ENCODE measurements at places on chromosomes 1 and 21. TPM values are rescaled to one million over a fixed set of nuclear protein-coding genes. Genes with fewer than 3 reads are reported as not detected.

NCF2 gene
- total RNA-seq, result 14.7 TPM

- no peaks in the 10 kb centered on the region for H3K27me3 ChIP-seq
- H3K27ac ChIP-seq, result no peak overlapping the region
- no peak for DNase-seq
Observed at GRCh38 chr1:79325705-79326104, 319.2 kb upstream of the ADGRL4 start.

DNA sequence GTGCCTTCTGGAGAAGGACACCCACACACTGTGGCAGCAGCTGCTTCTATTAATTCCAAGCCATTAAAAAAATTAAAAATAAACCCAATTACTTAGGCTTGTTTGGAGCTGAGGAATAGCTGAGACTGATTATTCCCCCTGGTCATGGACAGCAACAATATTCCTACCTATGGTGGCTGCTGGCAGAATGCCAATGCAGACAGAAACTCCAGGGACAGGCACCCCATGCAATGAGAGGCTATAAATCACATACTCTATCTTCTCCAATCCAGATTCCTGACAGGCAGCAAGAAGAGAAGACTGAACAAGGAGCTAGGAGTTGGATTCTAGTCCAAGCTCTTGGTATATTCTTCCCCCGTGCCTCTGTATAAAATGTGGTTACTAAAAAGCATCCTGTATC, 275.4 kb upstream of the BEND5 start:
- no peaks in the 10 kb centered on the region for H3K27me3 ChIP-seq
- no peaks in the 10 kb centered on the region for H3K36me3 ChIP-seq
- no peak overlapping the region for H3K4me3 ChIP-seq
- no peak for DNase-seq
- no peak overlapping the region for H3K27ac ChIP-seq

OR2W3 gene
- 6.6 TPM for total RNA-seq

GRCh38 chr1:184113251-184113650, 61.7 kb downstream of the TSEN15 start:
- no peak overlapping the region for H3K4me3 ChIP-seq
- no peaks in the 10 kb centered on the region for H3K36me3 ChIP-seq
- H3K27ac ChIP-seq, result no peak overlapping the region
- no peaks in the 10 kb centered on the region for H3K27me3 ChIP-seq
- no peak for DNase-seq

ANXA9 gene
- total RNA-seq, result 0.15 TPM

- H3K4me1 ChIP-seq, result peaks cover 17% of the 10 kb centered on the region
- H3K27ac ChIP-seq, result peak overlapping the region; percentile 88
- DNase-seq, result no peak
- peaks cover 9% of the 10 kb centered on the region for H3K27me3 ChIP-seq
- H3K4me3 ChIP-seq, result no peak overlapping the region
Observed at GRCh38 chr1:111733183-111733991, 5.8 kb downstream of the INKA2 start.

RAP1GAP gene
- 0.07 TPM for total RNA-seq

ATP6V1G3 gene
- total RNA-seq, result not detected

DNA sequence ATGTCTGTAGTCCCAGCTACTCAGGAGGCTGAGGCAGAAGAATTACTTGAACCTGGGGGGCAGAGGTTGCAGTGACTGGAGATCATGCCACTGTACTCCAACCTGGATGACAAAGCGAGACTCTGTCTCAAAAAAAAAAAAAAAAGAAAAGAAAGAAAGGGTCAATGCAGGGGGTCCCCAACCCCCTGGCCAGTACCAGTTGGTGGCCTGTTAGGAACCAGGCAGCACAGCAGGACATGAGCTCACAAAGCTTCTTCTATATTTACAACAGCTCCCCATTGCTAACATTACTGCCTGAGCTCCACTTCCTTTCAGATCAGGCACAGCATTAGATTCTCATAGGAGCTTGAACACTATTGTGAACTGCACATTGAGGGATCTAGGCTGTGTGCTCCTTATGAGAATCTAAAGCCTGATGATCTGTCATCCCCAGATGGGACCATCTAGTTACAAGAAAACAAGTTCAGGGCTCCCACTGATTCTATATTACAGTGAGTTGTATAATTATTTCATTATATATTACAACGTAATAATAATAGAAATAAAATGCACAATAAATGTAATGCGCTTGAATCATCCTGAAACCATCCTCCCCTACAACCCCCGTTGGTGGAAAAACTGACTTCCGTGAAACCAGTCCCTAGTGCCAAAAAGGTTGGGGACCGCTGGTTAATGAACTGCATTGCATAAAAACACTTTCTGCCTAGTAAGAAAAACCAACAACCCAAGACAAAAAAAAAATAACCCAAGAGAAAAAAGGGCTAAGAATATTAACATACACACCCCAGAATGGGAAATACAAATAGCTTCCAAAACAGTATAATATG, 2.8 kb downstream of the ZBTB8OS start:
- peak overlapping the region; percentile 76 for H3K4me3 ChIP-seq
- no peaks in the 10 kb centered on the region for H3K27me3 ChIP-seq
- H3K36me3 ChIP-seq, result no peaks in the 10 kb centered on the region
- DNase-seq, result no peak

CCDC24 gene
- total RNA-seq, result 1.4 TPM

- peaks cover 8% of the 10 kb centered on the region for H3K4me1 ChIP-seq
- peak overlapping the region; percentile 72 for H3K27ac ChIP-seq
- no peaks in the 10 kb centered on the region for H3K27me3 ChIP-seq
- no peak for DNase-seq
Observed at GRCh38 chr1:225155555-225155954, 226.1 kb downstream of the DNAH14 start.

GRCh38 chr1:17149771-17150170, 30.5 kb upstream of the PADI2 start:
- H3K4me3 ChIP-seq, result no peak overlapping the region
- H3K4me1 ChIP-seq, result no peaks in the 10 kb centered on the region
- H3K36me3 ChIP-seq, result no peaks in the 10 kb centered on the region

DNA sequence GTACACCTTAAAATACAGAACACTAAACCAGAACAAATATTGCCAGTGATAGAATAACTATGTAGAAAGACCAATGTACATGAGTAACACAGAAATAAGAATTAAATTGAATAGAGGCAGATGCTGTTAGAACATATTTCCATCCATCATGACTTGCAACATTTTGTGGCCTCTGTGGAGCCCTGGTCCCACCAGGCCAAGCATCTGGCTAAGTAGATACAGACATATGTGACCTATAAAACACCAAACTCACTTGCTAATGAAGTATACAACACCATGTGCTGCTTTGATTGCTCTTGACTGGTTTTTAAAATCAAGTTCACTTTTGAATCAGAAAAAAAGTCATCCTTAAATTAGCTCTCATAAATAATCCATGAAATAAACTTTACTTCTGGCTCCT, 20.5 kb downstream of the SLC19A2 start:
- H3K27me3 ChIP-seq, result peaks cover 7% of the 10 kb centered on the region
- H3K27ac ChIP-seq, result no peak overlapping the region
- peaks cover under 1% of the 10 kb centered on the region for H3K4me1 ChIP-seq

IFNLR1 gene
- 1.3 TPM for total RNA-seq

DNA sequence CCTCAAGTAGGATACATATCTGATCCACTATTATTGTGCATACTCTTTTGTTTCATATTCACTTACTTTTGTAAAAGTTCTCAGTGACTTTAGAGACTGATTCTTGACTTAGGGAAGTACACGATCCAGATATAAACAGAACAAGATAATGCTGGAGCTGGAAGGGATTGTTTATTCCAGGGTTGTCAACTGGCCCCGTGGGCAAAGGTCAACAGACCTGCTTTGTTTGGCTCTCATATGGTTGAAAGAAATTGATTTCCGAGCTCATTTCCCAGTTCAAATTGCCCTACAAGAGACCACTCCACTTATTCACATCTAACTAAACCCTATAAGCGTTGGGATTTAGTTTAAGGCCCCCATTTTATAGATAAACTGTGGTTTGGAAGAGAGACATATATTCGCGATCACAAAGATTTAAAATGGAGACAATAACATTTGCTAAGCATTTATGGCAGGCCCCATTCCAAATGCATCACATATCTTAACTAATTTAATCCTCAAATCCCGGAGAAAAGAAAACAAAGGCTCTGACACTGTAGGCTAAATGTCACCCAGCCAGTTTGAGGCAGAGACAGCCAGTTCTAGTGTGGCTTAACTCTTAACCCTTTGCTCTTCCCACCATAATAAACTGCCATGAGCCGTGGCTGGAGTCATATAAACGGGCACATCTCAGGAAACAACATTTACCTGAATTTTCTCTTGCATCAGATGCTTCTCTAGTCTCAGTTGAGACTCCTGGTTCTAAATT, 20.6 kb downstream of the REG4 start:
- no peak overlapping the region for H3K4me3 ChIP-seq
- no peak overlapping the region for H3K27ac ChIP-seq
- H3K27me3 ChIP-seq, result peaks cover 44% of the 10 kb centered on the region
- no peak for DNase-seq

DNA sequence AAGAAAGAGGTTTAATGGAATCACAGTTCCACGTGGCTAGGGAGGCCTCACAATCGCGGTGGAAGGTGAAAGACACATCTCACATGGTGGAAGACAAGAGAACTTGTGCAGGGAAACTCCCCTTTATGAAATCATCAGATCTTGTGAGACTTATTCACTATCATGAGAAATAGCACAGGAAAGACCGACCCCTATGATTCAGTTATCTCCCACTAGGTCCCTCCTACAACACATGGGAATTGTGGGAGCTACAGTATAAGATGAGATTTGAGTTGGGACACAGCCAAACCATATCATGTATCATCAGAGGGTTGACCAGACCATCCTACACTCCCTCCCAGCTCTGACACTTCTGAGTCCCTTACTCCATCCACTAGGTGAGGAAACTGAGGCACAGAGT, 143.9 kb upstream of the KLHDC7A start:
- no peak overlapping the region for H3K27ac ChIP-seq
- H3K4me1 ChIP-seq, result peaks cover 2% of the 10 kb centered on the region
- no peak overlapping the region for H3K4me3 ChIP-seq
- no peak for DNase-seq

DNA sequence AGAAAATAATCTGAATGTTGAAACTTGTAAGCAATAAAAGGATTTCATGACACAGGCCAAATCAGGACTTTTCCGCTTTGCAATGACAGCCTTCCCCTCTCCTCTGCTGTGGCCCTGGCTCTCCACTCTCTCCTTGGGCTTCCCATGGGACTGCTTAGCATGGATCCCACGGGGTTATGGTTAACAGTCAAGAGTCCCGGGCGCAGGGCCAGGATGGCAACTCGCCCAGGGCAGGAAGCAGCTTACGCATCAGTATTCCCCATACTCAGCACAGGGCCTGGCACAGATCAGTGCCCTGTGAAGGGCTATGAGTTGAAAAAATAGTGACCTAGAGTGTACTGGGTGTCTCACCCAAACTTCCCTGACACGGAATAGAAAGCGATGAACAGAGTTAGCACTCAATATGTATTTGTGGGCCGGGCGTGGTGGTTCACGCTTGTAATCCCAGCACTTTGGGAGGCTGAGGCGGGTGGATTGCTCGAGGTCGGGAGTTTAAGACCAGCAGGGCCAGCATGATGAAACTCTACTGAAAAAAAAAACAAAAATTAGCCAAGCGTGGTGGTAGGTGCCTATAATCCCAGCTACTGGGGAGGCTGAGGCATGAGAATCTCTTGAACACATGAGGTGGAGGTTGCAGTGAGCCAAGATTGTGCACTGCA, 29.1 kb upstream of the GRHL3 start:
- peaks cover 33% of the 10 kb centered on the region for H3K27me3 ChIP-seq
- H3K4me3 ChIP-seq, result peak overlapping the region; percentile 44
- no peak for DNase-seq
- peak overlapping the region; percentile 65 for H3K27ac ChIP-seq

DNA sequence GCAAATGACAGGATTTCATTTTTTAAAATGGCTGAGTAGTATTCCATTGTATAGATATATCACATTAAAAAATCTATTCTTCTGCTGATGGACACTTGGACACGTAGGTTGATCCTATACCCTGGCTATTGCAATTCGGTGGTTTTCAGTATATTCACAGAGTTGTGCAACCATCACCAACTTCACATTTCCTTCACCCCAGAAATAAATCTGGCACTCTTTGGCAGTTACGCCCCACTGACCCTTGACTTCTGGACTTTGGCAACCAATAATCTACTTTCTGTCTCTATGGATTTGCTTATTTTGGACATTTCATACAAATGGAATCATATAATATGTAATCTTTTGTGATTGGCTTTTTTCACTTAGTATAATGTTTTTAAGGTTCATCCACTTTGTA, 35.9 kb downstream of the MAP3K7CL start:
- H3K4me1 ChIP-seq, result peaks cover 6% of the 10 kb centered on the region
- DNase-seq, result no peak
- peaks cover 7% of the 10 kb centered on the region for H3K36me3 ChIP-seq
- H3K27me3 ChIP-seq, result no peaks in the 10 kb centered on the region
- H3K4me3 ChIP-seq, result no peak overlapping the region

GRCh38 chr1:207744000-207744534, 7.8 kb upstream of the CD46 start:
- no peak overlapping the region for H3K27ac ChIP-seq
- H3K4me3 ChIP-seq, result no peak overlapping the region
- no peaks in the 10 kb centered on the region for H3K36me3 ChIP-seq
- no peaks in the 10 kb centered on the region for H3K27me3 ChIP-seq

- DNase-seq, result no peak
- H3K27me3 ChIP-seq, result no peaks in the 10 kb centered on the region
- no peak overlapping the region for H3K4me3 ChIP-seq
- H3K4me1 ChIP-seq, result peaks cover 44% of the 10 kb centered on the region
Observed at GRCh38 chr1:19411612-19412011, 73.7 kb downstream of the CAPZB start.

- no peak overlapping the region for H3K27ac ChIP-seq
- H3K4me3 ChIP-seq, result no peak overlapping the region
- no peaks in the 10 kb centered on the region for H3K27me3 ChIP-seq
- DNase-seq, result no peak
Observed at GRCh38 chr1:200640963-200641401, 20.4 kb upstream of the KIF14 start.

DNA sequence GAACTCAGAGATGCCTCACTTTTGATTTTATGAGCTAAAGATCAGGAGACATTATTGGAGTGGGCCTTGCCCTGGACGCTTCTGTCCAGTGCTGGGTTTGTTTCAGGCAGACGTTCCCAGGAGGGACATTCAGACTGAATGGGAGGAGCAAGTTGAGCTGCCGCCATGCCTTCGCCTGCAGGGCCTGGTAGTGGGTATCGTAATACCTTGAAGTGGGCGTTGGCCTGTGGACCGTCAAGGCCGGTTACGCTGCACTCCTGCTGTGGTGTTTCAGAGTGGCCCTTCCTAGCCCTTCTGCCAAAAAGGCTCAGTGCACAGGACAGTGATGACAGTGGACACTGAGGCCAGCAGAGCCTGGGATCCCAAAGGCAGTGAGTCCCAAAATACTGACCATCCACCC, 1.6 kb downstream of the FAM3B start:
- H3K4me1 ChIP-seq, result peaks cover 5% of the 10 kb centered on the region
- peaks cover 4% of the 10 kb centered on the region for H3K36me3 ChIP-seq
- H3K27ac ChIP-seq, result no peak overlapping the region

- peaks cover 6% of the 10 kb centered on the region for H3K27me3 ChIP-seq
- no peaks in the 10 kb centered on the region for H3K36me3 ChIP-seq
- H3K4me3 ChIP-seq, result no peak overlapping the region
- peak overlapping the region; percentile 39 for H3K27ac ChIP-seq
Observed at GRCh38 chr1:44685881-44686280, 11.4 kb downstream of the ARMH1 start.

Measured in T-helper 17 cell (primary cell).